ENCODE measurements at places on chromosomes 16 and 17.

GRCh38 chr17:27959382-27959709, 66.2 kb upstream of the LYRM9 start:
- H3K4me1 ChIP-seq = peaks cover 8% of the 10 kb centered on the region
- H3K4me3 ChIP-seq = no peak overlapping the region
- no peaks in the 10 kb centered on the region for H3K36me3 ChIP-seq
- peak; percentile 84 for DNase-seq
- H3K27ac ChIP-seq = no peak overlapping the region

DNA sequence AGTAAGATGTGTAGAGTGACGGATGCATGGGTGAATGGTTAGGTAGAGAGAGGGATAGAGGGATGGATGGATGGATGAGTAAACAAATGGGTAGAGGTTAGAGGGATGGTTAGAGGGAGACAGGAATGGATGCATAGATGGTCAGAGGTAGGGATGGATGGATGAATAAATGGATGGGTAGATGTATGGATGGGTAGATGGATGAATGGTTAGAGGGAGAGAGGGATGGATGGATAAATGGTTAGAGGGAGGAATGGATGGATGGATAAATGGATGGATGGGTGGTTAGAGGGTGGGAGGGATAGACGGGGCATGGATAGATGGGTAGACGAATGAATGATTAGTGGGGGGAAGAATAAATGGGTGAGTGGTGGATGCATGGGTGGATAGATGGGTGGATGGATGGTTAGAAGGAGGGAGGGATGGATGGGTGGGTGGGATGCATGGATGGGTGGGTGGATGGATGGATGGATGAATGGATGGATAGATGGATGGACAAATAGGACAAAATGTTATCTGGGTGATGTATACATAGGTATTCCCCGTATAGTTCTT, 29.2 kb upstream of the SNN start:
- no peak for DNase-seq
- no peaks in the 10 kb centered on the region for H3K27me3 ChIP-seq
- H3K4me1 ChIP-seq = no peaks in the 10 kb centered on the region
- H3K4me3 ChIP-seq = no peak overlapping the region
- H3K36me3 ChIP-seq = no peaks in the 10 kb centered on the region
- no peak overlapping the region for H3K27ac ChIP-seq

DNA sequence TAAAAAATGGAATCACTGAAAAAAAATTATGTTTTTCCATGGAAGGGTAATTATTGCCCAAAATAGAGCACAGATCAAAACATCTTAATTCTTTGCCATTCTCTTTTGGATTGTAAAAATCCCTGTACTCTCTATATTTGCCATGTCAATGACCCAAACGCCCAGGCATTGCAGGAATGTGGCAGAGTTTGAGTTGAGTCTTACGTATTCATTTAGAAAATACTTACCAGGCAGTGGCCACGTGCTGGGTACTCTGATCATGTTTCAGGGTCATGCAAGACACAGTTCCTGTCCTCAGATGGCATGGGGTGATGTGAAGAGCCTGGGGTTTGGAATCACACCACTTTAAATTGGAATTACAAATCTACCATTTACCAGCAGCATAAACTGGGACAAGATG, 267.7 kb downstream of the ABCC12 start:
- H3K36me3 ChIP-seq = no peaks in the 10 kb centered on the region
- H3K27ac ChIP-seq = peak overlapping the region; percentile 63
- H3K4me3 ChIP-seq = no peak overlapping the region
- H3K4me1 ChIP-seq = peaks cover 32% of the 10 kb centered on the region
- H3K27me3 ChIP-seq = no peaks in the 10 kb centered on the region
- DNase-seq = peak; percentile 82

DNA sequence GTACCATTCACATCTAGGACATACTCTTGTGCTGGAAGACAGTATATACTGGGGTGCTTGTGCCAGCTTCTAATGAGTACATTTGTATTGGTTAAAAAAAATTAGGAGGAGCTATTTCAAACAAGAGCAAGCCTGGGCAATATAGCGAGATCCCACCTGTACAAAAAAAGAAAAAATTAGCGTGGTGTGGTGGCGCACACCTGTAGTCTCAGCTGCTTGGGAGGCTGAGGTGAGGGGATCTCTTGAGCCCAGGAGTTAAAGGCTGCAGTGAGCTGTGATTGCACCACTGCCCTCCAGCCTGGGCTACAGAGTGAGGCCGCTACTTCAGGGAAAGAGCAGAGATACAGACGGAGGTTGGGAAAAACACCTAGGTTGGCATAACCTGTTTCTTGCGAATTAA, 1.2 kb downstream of the MRTFB start:
- peak overlapping the region; percentile 87 for H3K4me3 ChIP-seq
- no peaks in the 10 kb centered on the region for H3K27me3 ChIP-seq
- peaks cover 5% of the 10 kb centered on the region for H3K4me1 ChIP-seq

- H3K36me3 ChIP-seq = peaks cover 39% of the 10 kb centered on the region
- peak; percentile 55 for DNase-seq
- H3K4me1 ChIP-seq = peaks cover 16% of the 10 kb centered on the region
- no peaks in the 10 kb centered on the region for H3K27me3 ChIP-seq
- H3K27ac ChIP-seq = no peak overlapping the region
Observed at GRCh38 chr17:43399839-43400328, 1.1 kb downstream of the ARL4D start.

- H3K27ac ChIP-seq = no peak overlapping the region
- no peak for DNase-seq
- H3K4me3 ChIP-seq = no peak overlapping the region
- no peaks in the 10 kb centered on the region for H3K4me1 ChIP-seq
Observed at GRCh38 chr17:31092475-31093064, 2.2 kb upstream of the NF1 start.

DNA sequence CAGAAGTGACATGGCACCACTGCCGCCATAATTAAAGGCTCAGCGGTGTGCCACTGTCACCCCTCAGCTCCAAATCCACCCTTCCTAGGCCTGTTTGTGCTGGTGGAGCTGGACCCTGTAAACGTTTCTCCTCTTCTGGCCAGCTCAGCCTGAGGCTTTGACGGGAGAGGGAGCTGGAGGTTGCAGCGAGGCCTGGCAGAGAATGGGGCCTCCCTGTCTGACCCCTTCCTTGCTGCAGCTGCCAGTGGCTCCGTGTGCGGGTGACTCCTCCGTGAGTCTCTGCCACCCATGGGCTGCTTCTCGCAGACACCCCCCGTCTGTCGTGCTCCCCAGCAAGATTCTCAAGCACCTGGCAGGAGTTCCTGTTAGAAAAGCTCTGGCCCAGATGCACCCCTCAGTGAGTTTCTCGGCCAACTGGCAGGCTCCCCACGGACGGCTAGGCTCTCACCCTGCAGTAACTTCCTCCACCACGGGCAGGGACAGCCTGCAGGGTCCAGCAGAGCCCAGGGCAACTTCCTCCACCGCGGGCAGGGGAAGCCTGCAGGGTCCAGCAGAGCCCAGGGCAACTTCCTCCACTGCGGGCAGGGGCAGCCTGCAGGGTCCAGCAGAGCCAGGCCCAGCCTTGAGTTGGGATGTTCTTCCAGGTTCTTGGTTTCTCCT, 4.7 kb upstream of the CHMP6 start:
- no peak overlapping the region for H3K4me3 ChIP-seq
- peaks cover 4% of the 10 kb centered on the region for H3K27me3 ChIP-seq
- H3K4me1 ChIP-seq = peaks cover 5% of the 10 kb centered on the region
- no peaks in the 10 kb centered on the region for H3K36me3 ChIP-seq

DNA sequence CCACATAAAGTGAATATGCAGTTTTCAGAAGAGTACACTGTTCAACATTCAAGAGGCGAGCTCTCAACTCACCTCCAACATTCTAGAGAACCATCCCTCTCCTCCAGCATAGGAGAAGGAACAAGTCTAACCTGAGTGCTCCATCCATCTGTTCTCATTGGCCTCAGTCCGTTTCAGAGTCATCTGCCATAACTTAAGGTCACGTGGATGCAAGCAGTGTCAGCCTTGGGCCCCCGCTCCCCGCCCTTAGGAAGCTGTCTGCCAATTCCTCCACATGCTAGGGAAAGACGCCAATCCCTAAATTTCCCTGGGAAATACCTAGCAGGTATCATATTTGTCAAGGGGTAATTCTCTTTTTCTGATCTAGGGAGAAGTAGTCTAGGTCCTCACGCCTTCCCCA, 21.4 kb downstream of the MARVELD3 start:
- no peaks in the 10 kb centered on the region for H3K27me3 ChIP-seq
- H3K4me3 ChIP-seq = no peak overlapping the region
- DNase-seq = no peak
- H3K4me1 ChIP-seq = no peaks in the 10 kb centered on the region

All from endodermal cell (in vitro differentiated cells).